ENCODE measurements at places on chromosomes 4 and X.

- no peak for DNase-seq
Observed at GRCh38 chr4:111639876-111640275, 505.4 kb upstream of the FAM241A start.

DNA sequence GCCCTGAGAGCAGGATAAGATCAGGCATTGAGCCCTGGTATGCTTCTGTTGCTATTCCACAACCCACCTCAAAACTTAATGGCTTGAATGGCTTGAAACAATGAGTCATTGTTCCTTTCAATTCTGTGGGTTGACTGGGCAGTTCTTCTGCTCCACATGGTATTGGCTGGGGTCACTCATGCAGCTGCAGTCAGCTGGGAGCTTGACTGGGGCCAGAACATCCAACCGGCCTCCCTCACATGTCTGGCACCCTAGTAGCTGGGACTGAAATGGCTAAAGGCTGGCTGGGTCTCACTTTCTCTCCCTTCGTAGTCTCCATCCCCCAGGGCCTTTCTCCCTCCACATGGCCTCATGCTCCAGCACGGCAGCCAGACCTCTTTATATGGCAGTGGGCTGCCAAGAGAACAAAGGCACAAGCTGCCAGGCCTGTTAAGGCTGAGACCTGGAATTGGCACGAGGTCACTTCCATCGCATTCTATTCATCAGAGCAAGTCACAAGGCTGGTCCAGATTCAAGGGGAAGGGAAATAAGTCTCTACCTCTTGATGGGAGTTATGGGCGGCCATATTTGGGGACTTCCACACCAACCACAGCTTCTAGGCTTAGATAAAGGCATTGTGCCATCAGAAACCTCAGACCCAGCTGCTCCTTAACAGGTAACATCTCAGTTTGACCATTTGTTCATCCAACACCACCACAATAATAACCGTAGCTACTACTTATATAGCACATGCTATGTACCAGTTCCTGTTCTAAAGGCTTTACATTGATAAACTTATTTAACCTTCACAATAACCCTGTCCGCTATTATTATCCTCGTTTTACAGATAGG, 159.7 kb upstream of the ATP6AP2 start:
- DNase-seq = no peak

GRCh38 chrX:15244421-15244820, 25.5 kb downstream of the ASB9 start:
- DNase-seq = no peak

DNA sequence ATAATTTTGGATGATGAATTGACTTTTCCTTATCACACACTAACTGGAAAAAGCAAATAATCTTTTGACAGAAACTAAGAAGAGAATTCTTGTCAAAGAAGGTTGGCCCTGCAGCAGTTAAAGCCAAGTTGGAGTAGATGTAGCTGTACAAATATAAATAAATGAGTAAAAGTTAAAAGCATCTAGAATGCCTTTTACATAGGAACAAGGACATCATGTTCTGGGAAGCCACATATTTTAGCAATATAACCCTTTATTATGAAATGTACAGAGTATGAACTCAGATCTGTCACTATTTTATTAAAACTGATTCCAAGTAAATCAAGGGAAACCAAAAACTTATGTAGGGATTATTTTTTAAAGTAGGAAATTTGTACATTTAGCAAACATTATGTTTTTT, 269.4 kb upstream of the FAT4 start:
- DNase-seq = no peak

- DNase-seq = no peak
Observed at GRCh38 chr4:155491336-155492120, 114.8 kb upstream of the MAP9 start.
